ENCODE measurements at places on chromosomes 12 and 14. TPM values are rescaled to one million over a fixed set of nuclear protein-coding genes. Genes with fewer than 3 reads are reported as not detected.

GRCh38 chr12:1820191-1820895 is at the start of gene LRTM2:
TSS of gene LRTM2 (plus strand) at chr12:1820565. CDS start at chr12:1828149, 7,584 bp downstream.
- DNase-seq, result no peak

GRCh38 chr12:111283521-111283920 is 85.4 kb downstream of the PHETA1 start:
- DNase-seq, result no peak

GRCh38 chr12:7042842-7043241 is 17.7 kb upstream of the C1S start:
- no peak for DNase-seq

DNA sequence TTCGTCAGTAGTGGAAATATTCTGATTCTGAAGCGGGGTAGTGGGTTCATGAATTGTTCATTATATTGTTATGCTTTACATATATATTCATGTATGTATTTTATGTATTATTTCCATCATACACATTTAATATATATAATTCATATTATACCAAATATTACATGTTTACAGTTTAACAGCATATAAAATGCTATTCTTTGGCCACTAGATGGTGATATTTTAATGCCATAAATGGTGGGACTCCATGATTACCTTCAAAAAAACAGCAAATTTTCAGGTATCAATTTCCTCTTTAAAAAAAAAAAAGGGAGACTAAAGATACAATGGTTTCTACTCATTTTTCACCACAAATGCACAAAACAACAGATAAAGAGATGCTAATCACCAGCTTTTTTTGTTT is 41.0 kb downstream of the BDKRB1 start:
- DNase-seq, result no peak

- no peak for DNase-seq
Observed at GRCh38 chr12:46711756-46712155, 114.0 kb downstream of the SLC38A4 start.

GRCh38 chr12:28145216-28145615 is 45.0 kb upstream of the CCDC91 start:
- DNase-seq, result no peak

GRCh38 chr12:118526255-118527095 is 150.1 kb downstream of the SUDS3 start:
- no peak for DNase-seq

DNA sequence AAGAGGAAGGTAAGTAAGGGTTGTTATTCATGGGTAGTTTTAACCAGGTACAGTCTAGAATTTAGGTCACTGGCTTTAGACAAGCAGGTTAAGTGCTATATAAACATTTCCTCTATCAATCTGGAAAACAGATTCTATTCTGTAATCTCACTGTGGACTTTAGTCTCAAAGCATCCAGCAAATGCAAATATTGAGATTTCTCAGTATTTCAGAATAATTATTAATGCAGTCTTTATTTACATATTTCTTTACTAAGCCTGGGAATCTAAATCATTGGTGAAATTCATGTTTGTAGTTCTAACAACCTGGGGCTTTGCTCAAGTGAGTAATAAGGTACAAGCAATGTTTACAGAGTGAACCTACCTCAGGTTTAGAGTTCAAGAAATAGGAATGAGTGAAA is 61.9 kb downstream of the SLC41A2 start:
- DNase-seq, result no peak

- DNase-seq, result no peak
Observed at GRCh38 chr14:96160076-96160912, 44.3 kb upstream of the BDKRB2 start.

- DNase-seq, result no peak
Observed at GRCh38 chr14:93952829-93953228, 23.5 kb downstream of the ASB2 start.

- no peak for DNase-seq
Observed at GRCh38 chr12:46659032-46659650, 166.7 kb downstream of the SLC38A4 start.

DNA sequence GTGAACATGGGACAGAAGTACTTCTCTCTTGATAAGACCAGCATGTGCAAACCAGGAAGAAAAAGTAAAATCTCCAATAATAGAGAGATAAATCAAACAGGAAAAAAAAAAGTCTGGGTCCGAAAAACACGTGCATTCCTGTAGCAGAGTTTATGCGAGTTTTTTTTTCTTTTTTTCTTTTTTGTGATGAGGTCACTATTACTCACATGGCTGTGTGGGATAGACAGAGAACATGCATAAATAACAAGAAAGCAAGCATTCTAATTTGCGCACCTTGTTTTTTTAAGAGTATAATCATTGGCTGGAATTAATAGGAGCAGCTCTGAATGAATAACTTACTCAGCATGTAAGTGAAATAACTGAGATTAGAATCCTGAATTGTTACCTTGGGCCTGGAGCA is 91.9 kb upstream of the CPM start:
- no peak for DNase-seq

GRCh38 chr12:54890339-54890738 is 36.0 kb downstream of the MUCL1 start:
- DNase-seq, result no peak

- no peak for DNase-seq
Observed at GRCh38 chr14:35551081-35551480, 17.1 kb downstream of the INSM2 start.

GRCh38 chr12:75471902-75472890 is 8.4 kb upstream of the GLIPR1 start:
- no peak for DNase-seq

DNA sequence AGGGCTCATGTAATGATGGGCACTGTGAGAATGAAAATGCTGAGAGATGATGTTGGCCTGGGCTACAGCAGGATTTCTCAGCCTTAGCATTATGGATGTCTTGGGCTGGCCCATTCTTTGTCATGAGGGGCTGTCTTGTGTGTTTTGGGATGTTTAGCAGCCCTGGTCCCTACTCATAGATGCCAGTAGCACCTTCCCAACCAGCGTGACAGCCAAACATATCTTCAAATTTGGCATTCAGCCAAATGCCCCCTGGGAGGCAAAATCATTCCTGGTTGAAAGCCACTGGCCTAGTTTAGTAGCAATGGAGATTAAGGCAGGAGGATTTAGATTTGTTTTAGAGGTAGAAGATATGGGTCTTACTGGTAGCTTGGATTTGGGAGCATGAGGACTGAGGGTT is 26.6 kb downstream of the UBE3B start:
- no peak for DNase-seq

DNA sequence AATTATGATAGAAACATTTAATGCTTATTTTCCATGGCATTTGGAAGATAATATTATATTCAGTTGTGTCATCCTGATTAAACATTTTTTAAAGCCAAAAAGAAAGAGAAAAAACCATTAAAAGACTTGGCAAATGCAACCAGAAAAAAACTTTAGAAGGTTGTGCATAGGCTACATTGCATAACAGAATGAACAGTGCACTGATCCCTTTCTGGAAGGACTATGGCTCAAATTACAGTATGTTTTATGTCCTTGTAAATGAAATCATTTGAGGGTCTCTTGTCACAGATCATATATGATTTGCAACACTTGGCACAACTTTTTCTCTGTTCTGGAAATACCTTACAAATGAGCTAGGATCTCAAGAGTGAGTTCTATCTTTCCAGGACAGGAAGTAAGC is 275.2 kb upstream of the FLRT2 start:
- DNase-seq, result no peak

- no peak for DNase-seq
Observed at GRCh38 chr12:117481470-117481869, 120.0 kb upstream of the NOS1 start.

DNA sequence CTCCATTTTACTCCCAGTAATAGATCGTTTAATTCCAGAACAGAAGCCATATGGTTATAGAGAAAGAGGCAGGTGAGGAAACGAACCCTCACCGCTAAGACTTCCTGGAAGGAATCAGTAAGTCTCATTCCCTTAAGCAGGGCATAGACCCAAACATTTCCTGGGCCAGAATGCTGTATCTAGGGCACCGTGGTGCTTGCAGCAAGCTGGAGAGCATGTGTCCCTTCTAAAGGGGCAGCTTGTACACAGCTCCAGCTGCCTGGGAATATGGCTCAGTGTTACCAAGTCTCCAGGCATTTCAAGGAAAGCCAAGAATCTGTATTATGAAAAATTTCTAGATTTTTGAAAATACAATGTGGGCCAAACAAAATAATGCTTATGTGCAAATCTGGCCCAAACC is 73.4 kb downstream of the PPM1H start:
- no peak for DNase-seq

DNA sequence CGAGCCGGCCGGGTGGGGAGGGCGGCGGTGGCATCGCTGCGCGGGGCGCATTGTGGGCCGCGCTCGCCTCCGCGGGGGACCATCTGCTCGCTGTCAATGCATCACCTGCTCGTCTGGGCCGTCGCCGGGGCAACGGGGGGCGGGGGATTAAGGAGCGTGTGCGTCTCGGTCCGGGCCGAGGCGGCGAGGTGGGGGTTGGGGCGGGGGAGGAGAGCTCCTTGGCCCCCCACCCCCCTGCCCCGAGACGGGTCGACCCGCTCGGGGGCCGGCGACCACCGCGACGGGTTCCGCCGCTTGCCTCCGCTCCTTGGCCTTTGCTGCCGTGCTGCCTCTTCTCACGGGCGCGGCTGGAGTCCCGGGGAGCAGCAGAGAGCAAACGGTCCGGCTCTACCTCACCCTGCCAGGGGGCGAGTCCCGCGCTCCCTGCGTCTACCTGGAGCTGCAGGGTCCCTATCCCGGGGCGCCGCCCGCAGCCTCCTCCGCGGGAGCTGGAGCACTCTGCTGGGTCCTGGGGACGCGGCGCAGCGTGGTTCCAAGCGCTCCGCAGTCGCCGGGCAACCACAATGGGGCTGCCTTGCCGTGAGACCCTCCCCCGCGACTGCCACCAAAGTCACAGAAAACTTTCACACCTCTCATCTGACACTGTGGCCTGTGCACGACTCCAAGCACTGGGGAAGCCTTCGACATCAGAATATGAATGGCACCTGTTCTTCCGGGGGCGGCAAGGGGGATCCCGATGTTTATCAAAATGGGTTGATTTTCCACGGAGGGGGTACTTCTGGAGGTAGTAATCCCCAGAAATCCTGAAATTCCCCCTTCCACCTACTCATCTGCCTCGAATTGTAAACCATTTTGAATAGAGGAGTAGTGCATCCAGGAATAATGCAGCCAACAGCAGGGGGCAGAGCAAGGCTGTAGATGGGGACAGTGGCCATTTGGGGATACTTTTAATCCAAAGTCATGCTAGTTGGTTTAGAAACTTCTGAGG is at the start of gene C12orf42:
Gene C12orf42 (minus strand): TSS at position 500 of the 988 bp plus-strand sequence. CDS start 17,542 bp downstream, outside the sequence.
- DNase-seq, result no peak

DNA sequence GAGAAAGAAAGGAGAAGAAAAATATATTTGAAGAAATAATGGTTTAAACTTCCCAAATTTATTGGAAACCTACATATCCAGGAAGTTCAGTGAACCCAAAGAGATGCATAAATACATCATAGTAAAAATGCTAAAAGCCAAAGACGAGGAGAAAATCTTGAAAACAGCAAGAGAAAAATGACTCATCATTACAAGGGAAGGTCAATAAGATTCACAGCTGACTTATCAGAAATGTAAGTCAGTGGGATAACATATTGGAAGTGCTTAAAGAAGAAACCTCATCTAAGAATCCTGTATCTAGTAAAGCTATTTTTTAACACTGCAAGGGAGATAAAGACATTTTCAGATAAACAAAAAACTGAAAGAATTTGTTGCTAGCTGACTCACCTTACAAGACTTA is 19.9 kb downstream of the RIC8B start:
- DNase-seq, result no peak

The BLOC1S1 gene
- 234 TPM for total RNA-seq

The GYS2 gene
- total RNA-seq, result 0.13 TPM

The TESPA1 gene
- 1.8 TPM for total RNA-seq

The FBLN5 gene
- total RNA-seq, result 177 TPM

The GLTP gene
- total RNA-seq, result 28.5 TPM

The DAO gene
- not detected for total RNA-seq

The DNAI7 gene
- total RNA-seq, result 0.47 TPM

Measured in omental fat pad (tissue), 4 donors.